ENCODE measurements at places on chromosomes 4 and X. TPM values are rescaled to one million over a fixed set of nuclear protein-coding genes. Genes with fewer than 3 reads are reported as not detected.

CLCN5 gene
- 0.50 TPM for polyA plus RNA-seq

PRRG1 gene
- not detected for polyA plus RNA-seq

TIGD2 gene
- 6.8 TPM for polyA plus RNA-seq

TMEM128 gene
- 47.5 TPM for polyA plus RNA-seq

RNF150 gene
- not detected for polyA plus RNA-seq

MAGIX gene
- polyA plus RNA-seq, result 0.38 TPM

PRDX4 gene
- polyA plus RNA-seq, result 43.9 TPM

CCDC158 gene
- not detected for polyA plus RNA-seq

HS3ST1 gene
- not detected for polyA plus RNA-seq

AMTN gene
- not detected for polyA plus RNA-seq

CCSER1 gene
- polyA plus RNA-seq, result not detected

GATA1 gene
- not detected for polyA plus RNA-seq

ETNPPL gene
- polyA plus RNA-seq, result not detected

RAP1GDS1 gene
- polyA plus RNA-seq, result 30.7 TPM

PAGE2 gene
- polyA plus RNA-seq, result not detected

AREG gene
- polyA plus RNA-seq, result 1.1 TPM

ENPEP gene
- not detected for polyA plus RNA-seq

BTC gene
- not detected for polyA plus RNA-seq

TMEM255A gene
- polyA plus RNA-seq, result 0.06 TPM

P2RY10 gene
- polyA plus RNA-seq, result 52.7 TPM

CD38 gene
- polyA plus RNA-seq, result 13.9 TPM

SPIN2A gene
- polyA plus RNA-seq, result 0.09 TPM

FGF5 gene
- not detected for polyA plus RNA-seq

IGFBP7 gene
- polyA plus RNA-seq, result 0.48 TPM

PCYT1B gene
- not detected for polyA plus RNA-seq

OCRL gene
- polyA plus RNA-seq, result 1.9 TPM

HELT gene
- polyA plus RNA-seq, result not detected

CHST7 gene
- 3.1 TPM for polyA plus RNA-seq

PIR gene
- polyA plus RNA-seq, result not detected

CENPU gene
- 2.7 TPM for polyA plus RNA-seq

TRMT10A gene
- 4.0 TPM for polyA plus RNA-seq

PAGE2B gene
- not detected for polyA plus RNA-seq

ADRA2C gene
- polyA plus RNA-seq, result not detected

RHOH gene
- polyA plus RNA-seq, result 393 TPM

ARHGAP10 gene
- polyA plus RNA-seq, result 2.5 TPM

NR0B1 gene
- polyA plus RNA-seq, result not detected

ETDA gene
- not detected for polyA plus RNA-seq

Data from naive thymus-derived CD4-positive, alpha-beta T cell (primary cell).